Brain (organoid and tissue), 16 donors: ENCODE measurements at places on chromosomes 13 and 19.

DNA sequence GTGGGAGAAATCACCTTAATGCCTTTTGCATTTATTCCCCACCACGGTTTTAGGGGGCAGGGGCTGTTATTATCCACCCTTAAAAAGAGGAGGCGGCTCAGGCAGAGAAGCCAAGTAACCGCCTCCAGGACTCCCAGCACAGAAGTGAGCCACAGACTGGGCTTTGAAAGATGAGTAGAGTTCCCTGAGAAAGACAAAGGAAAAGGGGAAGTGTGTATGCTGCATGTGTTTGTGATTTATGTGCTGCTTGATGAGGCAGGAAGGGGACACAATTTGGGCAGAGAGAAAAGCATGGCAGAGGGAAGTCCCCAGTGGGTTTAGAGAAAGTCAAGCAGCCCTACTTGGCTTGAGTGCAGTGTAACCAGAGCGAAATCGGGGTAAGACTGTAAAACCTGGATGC, 85.0 kb downstream of the DOCK9 start:
- no peak for DNase-seq

DNA sequence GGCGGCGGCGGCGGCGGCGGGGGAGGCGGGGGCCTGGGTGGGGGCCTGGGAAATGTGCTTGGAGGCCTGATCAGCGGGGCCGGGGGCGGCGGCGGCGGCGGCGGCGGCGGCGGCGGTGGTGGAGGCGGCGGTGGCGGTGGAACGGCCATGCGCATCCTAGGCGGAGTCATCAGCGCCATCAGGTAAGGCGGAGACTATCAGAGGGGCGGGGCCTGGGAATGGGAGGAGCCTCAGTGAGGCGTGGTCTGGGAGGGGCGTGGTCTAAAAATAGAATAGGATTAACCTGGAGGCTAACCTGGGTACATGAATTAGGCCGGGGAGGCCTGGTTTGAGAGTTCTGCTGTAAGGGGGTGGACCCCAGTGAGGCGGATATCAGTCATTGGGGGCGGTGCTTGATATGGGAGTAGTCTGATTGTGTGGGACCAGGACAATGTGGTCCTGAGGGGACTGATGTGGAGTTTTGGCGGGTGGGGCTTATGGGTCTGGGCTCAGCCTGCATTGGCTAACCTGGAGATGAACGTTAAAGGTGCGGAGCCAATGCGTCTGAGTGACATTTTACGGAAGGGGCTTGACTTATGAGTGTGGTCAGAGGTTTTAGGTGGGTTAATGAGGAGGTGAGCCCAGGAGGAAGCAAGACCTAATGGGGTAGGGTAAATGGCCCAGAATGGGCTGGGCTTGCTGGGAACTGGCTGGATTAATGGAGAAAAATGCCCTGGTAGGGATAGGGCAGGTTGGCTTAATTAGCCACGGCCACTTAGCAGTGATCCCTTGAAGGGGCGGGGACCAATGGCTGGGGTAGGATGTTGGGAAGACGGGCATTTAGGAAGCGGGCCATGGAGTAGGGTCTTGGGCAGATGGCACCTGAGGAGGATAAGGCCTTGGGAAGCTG, 1.4 kb downstream of the CAPNS1 start:
- peak; percentile 89 for DNase-seq

- DNase-seq = no peak
Observed at GRCh38 chr13:40171566-40171965, 494.9 kb downstream of the FOXO1 start.

DNA sequence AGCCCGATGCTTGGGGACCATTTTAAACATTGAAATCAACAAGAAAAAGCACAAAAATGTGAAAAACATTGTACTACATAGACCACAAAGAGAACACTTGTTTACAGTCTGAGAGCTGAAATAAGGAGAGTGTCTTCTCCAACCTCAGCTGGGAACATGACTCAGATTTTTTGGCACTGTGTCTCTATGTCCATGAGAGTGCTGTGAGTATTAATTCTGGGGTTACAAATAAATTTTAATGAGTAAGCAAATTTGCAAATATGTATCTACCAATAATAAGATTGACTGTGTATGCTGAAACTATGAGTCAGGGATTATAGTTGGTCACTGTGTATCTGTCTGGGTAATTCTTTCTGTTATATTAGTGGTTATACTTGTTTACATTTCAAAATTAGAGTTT, 174.0 kb downstream of the DCT start:
- DNase-seq = no peak

GRCh38 chr19:13039211-13039789, 44.0 kb downstream of the NFIX start:
- DNase-seq = no peak

DNA sequence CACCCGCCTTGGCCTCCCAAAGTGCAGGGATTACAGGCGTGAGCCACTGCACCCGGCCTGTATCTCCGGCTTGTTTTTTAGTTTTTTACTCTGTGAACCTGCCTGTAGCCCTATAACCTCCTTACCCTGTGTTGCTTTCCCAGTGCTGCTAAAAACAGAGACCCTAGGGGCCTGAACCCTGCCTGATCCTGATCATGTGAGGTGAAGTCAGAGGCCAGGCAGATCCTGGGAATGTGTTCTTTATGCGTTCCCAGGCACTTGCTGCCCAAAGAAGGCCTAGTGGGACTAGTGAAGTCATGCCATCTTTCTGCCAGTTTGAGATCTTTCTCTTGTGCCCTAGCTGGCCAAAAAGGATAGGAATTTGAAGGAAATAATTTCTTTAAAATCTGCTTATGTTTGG, 4.6 kb downstream of the UBA2 start:
- no peak for DNase-seq

- DNase-seq = no peak
Observed at GRCh38 chr19:33777753-33778088, 18.9 kb upstream of the KCTD15 start.

GRCh38 chr13:27005976-27006518, 165.6 kb downstream of the USP12 start:
- no peak for DNase-seq

GRCh38 chr13:36124236-36124822, 6.9 kb downstream of the DCLK1 start:
- DNase-seq = peak; percentile 68

- no peak for DNase-seq
Observed at GRCh38 chr13:108963846-108964600, 334.6 kb downstream of the MYO16 start.

- peak; percentile 96 for DNase-seq
Observed at GRCh38 chr13:77697217-77698103, at the start of gene SLAIN1. Gene SLAIN1, plus strand, starts transcription at chr13:77697687. Its CDS starts 227 bp downstream, at chr13:77697914.

GRCh38 chr13:85896516-85897450, 97.6 kb upstream of the SLITRK6 start:
- DNase-seq = no peak

DNA sequence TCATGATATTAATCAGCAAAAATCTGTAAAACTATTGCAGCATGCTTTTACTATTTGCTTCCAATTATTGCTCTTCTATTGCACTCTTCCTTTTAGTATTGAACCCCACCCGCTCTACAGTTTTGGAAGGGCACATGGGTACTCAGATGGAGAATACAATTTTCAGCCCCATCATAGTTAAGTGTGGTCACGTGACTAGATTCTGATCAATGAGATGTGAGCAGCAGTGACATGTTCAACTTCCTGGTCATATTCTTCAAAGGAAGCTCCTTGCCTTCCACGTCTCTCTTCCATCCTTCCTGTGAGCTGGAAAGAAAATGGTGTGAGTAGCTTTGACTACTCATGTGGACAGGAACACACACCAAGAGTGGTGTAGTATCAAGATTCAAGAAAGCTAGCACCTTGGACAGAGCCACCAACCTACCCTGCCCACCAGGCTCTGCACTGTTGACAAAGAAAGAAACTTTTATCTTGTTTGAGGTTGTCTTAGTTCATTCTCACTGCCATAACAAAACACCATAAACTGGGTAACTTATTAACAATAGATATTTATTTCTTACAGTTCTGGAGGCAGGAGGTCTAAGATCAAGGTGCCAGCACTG, 3.8 kb upstream of the FGF14 start:
- no peak for DNase-seq

DNA sequence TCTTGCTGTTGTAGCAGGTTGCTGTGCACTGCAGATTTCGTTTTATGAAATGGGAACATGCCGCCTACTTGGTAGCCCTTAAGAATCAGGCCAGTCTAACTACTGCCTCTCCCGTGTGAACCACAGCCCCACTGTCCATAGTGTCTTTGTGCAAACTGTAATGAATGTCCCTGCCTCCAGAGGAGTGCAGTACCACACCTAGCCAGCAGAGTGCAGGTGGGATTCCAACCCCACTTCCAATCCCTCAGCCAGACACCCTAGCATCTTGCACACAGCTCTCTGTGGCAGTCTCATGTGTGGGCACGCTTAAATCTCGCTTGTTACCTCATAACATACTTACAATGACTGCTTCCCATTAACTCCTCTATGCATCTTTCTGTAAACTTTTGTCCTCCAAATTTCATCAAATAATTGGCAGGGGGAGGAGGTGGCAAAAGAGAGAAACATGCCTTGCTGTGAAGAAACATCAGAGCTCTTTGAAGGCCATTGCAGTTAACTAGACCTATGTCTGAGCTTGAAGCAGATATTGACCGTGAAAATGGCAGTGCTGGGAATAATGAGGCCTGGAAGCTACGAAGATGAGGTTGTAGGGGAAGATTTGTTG, 47.2 kb downstream of the ZAR1L start:
- peak; percentile 17 for DNase-seq
